ENCODE measurements at places on chromosomes 7 and 10. TPM values are rescaled to one million over a fixed set of nuclear protein-coding genes. Genes with fewer than 3 reads are reported as not detected.

Gene PFKP
- 9.8 TPM for polyA plus RNA-seq

Gene SERPINE1
- 17.2 TPM for polyA plus RNA-seq

Gene A1CF
- 2.3 TPM for polyA plus RNA-seq

Gene CACNB2
- polyA plus RNA-seq, result 1.0 TPM

Gene FOXI2
- polyA plus RNA-seq, result 0.10 TPM

Gene ZNF735
- not detected for polyA plus RNA-seq

Gene TRPV6
- not detected for polyA plus RNA-seq

Gene PLEKHS1
- not detected for polyA plus RNA-seq

Gene GATA3
- 2.4 TPM for polyA plus RNA-seq

Gene ABCF2
- polyA plus RNA-seq, result 32.4 TPM

Gene FEZF1
- not detected for polyA plus RNA-seq

Gene PRSS37
- not detected for polyA plus RNA-seq

Gene NODAL
- polyA plus RNA-seq, result 0.04 TPM

Gene LRRC4
- 3.1 TPM for polyA plus RNA-seq

Gene SEMA4G
- 2.3 TPM for polyA plus RNA-seq

Gene GRM8
- polyA plus RNA-seq, result 0.08 TPM

Gene MMD2
- polyA plus RNA-seq, result not detected

Gene SKAP2
- polyA plus RNA-seq, result 27.9 TPM

Gene AGFG2
- 10.4 TPM for polyA plus RNA-seq

Gene FBXL13
- polyA plus RNA-seq, result 0.59 TPM

Gene PILRB
- 59.0 TPM for polyA plus RNA-seq

Gene CYCS
- 25.6 TPM for polyA plus RNA-seq

Gene EPO
- polyA plus RNA-seq, result 4.4 TPM

Gene IRF5
- 2.7 TPM for polyA plus RNA-seq

Gene SDK1
- 6.6 TPM for polyA plus RNA-seq

Gene CUL1
- 14.1 TPM for polyA plus RNA-seq

Gene PRR15
- 3.3 TPM for polyA plus RNA-seq

Gene ELFN1
- polyA plus RNA-seq, result 0.58 TPM

Gene CHN2
- 7.8 TPM for polyA plus RNA-seq

Gene FXYD4
- 0.77 TPM for polyA plus RNA-seq

Gene LAMTOR4
- polyA plus RNA-seq, result 307 TPM

Gene AS3MT
- polyA plus RNA-seq, result 17.0 TPM

Gene COL1A2
- polyA plus RNA-seq, result 167 TPM

Gene SUGCT
- polyA plus RNA-seq, result 4.2 TPM

Gene ASIC3
- polyA plus RNA-seq, result 2.8 TPM

Gene MRPS16
- 52.4 TPM for polyA plus RNA-seq

Gene HOXA4
- 4.9 TPM for polyA plus RNA-seq

Gene HGF
- 5.1 TPM for polyA plus RNA-seq

Gene MALRD1
- not detected for polyA plus RNA-seq

Gene NOS3
- polyA plus RNA-seq, result 36.9 TPM

Gene ERVW-1
- polyA plus RNA-seq, result not detected

Gene RPEL1
- not detected for polyA plus RNA-seq

Gene TMEM139
- 0.56 TPM for polyA plus RNA-seq

Gene DLX6
- not detected for polyA plus RNA-seq

Gene TET1
- polyA plus RNA-seq, result 0.79 TPM

Gene NRCAM
- 2.5 TPM for polyA plus RNA-seq

Gene RSPH10B2
- polyA plus RNA-seq, result not detected

Gene LGI1
- polyA plus RNA-seq, result 0.03 TPM

All from adipose tissue (tissue), 3 donors.